Spinal cord (tissue), 10 donors: ENCODE measurements at places on chromosomes 16 and 17. TPM values are rescaled to one million over a fixed set of nuclear protein-coding genes. Genes with fewer than 3 reads are reported as not detected.

ABCA10 gene
- 4.9 TPM for polyA plus RNA-seq

TBC1D3B gene
- 32.5 TPM for polyA plus RNA-seq

HOXB1 gene
- 0.32 TPM for polyA plus RNA-seq

HCRT gene
- polyA plus RNA-seq: not detected

HP gene
- polyA plus RNA-seq: 1.0 TPM

PTGES3L gene
- polyA plus RNA-seq: 8.2 TPM

SYT17 gene
- 35.1 TPM for polyA plus RNA-seq

KRTAP3-1 gene
- not detected for polyA plus RNA-seq

GPRC5C gene
- 10.4 TPM for polyA plus RNA-seq

ARL6IP1 gene
- 357 TPM for polyA plus RNA-seq

PRKCB gene
- polyA plus RNA-seq: 118 TPM

KRT14 gene
- polyA plus RNA-seq: 0.82 TPM

ABAT gene
- 286 TPM for polyA plus RNA-seq

TEKT5 gene
- 0.27 TPM for polyA plus RNA-seq

TRIM47 gene
- polyA plus RNA-seq: 53.6 TPM

LDAF1 gene
- 23.6 TPM for polyA plus RNA-seq

SCIMP gene
- 1.3 TPM for polyA plus RNA-seq
